ENCODE measurements at places on chromosomes 5 and 9.

- no peak for DNase-seq
Observed at GRCh38 chr9:33393581-33393980, 8.8 kb downstream of the AQP7 start.

DNA sequence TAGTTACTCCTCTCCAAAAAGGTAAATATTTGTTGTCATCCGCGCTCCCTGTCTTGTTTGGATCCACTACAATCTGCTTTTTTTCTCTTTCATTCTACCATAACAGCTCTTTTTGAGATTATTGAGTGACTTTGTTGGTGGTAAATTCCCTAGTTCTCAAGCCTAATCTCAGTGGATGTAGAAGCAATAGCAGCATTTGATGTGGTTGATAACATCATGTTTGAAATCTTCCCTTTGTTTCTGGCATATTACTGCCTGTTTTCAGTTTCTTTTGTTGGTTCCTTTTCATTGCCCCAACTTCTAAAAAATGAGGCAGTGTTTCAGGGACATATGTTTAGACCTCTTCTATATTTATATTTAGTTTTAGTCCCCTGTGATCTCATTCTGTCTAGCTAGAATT lies 8.9 kb downstream of the CDC42SE2 start:
- no peak for DNase-seq

DNA sequence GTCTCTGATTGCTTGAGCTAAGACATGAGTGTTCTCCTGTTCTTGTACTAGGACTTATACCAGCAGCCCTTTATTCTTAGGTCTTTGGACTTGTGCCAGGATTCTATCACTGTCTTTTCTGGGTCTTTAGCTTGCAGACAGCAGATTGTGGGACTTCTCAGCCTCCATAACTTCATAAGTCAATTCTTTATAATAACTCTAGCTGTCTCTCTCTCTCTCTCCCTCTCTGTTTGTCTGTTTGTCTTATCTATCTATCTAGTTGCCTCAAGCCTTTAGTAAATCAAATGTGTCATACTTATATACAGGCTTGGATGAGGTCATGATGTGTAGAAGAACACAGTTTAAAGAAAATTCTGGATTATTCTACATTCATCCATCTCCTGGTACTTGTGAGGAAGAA lies 11.5 kb upstream of the ANKRD55 start:
- DNase-seq, result no peak

DNA sequence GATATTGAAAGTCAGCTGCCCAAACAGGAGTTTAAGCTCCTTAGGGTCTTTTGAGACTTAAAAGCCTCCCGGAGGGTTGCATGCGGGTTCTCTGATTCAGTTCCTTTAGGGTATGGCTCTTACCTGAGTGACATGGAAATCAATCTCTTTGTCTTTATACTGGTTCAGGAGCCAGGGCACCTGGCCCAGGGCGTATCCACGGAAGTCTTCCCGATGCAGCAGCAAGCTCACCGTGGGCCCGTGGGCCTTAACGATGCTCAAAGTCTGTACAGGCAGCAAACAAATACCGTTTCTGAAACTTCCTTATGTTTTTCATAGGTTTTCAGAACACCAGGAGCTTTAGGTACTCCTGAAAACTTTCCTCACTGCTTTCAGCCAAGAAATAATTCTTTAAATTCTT lies 13.2 kb downstream of the MROH2B start:
- no peak for DNase-seq

GRCh38 chr5:154205441-154206117 lies 15.0 kb downstream of the GALNT10 start:
- no peak for DNase-seq
